ENCODE measurements at places on chromosomes 2 and 18.

DNA sequence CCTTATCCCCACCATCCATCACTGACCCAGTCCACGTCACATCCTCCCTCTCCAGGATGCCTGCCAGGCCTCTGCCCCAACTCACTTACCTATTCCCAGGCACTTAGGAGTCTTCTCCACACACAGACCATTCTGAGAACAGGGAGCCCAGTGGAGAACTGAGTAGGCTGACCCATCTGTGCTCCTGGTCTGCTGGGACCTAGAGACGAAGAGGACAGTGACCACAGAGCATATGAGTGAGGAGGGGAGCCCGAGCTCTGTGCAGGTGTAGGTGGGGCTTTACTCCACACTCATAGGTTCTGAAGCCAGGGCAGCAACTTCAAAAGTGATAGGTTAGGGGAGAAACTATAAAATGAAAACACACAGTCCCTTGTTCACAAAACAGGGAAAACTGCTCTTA lies 130.0 kb downstream of the NDUFA10 start:
- no peak for DNase-seq

DNA sequence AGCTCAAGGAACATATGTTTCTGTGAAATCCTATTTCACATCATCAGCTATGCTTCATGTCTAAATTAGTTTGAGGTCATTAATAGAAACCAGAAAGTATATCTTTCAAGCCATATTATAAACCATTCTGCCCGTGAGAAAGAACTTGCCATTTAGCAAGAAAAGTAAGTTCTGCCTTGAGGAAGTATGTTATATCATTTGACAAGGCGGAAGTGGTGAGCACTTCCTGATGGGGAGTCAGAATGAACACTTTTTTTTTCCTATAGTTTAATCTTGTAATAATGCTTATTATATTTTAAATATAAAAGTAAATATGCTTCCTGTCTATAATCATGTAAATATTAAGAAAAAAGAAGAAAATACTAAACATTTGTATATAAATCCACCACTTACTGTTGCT lies 39.3 kb upstream of the NRXN1 start:
- no peak for DNase-seq

DNA sequence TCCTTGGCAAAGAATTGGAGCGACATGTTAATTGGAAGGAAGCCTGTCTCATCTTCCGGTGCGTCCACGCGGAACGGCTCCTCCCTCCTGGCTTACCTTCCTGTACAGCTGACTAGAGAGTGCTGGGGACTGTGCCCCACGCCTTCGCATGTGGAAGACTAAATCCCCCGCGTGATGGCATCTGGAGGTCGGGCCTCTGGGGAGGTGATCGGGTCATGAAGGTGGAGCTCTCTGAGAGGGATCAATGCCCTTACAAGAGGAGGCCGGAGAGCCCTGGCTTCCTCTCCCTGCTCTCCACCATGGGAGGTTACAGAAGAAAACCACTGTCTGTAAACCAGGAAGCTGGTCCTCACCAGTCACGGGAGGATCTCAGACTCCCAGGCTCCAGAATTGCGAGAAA lies 104.1 kb upstream of the OTOS start:
- no peak for DNase-seq

DNA sequence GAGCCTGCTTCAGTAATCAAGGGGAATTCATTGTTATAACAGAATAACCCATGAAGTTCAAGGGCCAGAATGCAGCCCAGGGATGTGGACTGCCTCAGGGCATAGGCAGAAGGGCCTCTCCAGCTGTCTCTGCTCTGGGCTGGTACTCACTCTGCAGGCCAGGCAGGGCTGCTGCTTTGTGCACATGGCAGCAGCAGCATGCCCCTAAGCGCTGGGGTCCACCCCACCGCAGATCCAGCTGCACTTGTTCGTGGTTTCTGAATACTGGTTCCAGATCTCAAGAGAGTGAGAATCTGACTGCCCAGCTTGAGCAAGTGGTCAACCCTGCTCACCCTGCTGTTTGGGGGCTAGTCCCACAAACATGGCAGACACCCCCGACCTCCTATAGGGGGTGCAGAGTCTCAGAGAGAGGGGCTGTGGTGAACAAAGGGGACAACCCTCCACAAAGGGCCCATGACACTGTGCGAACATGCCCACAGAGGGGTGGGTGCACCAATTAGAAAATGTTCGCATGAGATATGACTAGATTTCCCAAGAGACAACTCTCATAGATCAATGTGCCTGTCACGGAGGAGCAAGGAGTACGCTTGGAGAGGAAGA lies 87.3 kb downstream of the ACTR3 start:
- DNase-seq = no peak

- peak; percentile 89 for DNase-seq
These were observed 590.8 kb upstream of the ID2 start for GRCh38 chr2:8090748-8091700.

DNA sequence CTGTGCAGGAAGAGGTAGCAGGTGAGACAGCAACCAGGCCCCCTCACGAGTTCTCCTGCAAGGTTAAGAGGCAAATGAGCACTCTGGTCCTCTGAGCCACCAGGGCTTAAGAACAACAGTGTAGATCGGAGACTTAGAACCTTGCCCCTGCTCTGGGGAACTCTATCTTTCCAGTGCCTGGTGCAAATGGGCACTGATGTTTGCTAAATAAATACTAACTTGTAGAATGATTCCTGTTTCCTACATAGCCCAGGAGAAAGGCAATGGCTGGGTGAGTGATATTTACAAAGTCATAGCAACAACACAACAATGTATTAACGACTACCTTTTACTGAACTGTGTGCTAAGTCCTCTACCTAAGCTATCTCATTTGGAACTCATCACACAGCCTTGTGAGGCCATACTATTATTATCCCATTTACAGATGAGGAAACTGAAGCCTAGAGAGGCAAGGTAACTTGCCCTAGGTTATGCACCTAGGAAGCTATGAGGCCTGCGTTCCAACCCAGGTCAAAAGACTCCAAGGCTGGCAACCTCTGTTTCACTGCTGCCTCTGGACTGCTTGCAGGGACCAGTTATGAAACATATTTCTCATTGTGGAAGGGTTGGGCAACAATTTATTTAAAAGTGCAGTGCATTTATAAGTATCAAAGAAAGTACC lies 4.3 kb downstream of the ATP8B1 start:
- DNase-seq = no peak

GRCh38 chr2:130837811-130838565 lies 1.3 kb downstream of the ARHGEF4 start:
- no peak for DNase-seq

- no peak for DNase-seq
These were observed 14.2 kb upstream of the CXCR4 start for GRCh38 chr2:136131961-136132824.

DNA sequence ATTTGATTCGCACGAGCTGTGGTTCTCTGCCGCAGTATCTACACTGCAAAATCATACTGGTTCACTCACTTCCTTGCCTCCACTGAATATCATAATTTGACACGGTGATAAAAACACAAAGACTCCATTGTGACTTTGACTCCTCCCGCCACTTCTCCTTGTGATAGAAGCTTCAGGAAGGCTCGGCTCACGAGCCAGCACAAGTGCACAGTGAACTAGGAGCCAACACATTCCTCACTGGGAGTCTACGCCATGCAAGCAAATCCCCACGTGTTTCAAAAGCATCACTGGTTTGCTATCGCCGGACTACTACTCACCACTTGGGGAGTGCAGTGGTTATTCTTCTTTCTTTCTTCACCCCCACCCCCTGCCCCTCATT lies 293.3 kb upstream of the PARD3B start:
- no peak for DNase-seq

DNA sequence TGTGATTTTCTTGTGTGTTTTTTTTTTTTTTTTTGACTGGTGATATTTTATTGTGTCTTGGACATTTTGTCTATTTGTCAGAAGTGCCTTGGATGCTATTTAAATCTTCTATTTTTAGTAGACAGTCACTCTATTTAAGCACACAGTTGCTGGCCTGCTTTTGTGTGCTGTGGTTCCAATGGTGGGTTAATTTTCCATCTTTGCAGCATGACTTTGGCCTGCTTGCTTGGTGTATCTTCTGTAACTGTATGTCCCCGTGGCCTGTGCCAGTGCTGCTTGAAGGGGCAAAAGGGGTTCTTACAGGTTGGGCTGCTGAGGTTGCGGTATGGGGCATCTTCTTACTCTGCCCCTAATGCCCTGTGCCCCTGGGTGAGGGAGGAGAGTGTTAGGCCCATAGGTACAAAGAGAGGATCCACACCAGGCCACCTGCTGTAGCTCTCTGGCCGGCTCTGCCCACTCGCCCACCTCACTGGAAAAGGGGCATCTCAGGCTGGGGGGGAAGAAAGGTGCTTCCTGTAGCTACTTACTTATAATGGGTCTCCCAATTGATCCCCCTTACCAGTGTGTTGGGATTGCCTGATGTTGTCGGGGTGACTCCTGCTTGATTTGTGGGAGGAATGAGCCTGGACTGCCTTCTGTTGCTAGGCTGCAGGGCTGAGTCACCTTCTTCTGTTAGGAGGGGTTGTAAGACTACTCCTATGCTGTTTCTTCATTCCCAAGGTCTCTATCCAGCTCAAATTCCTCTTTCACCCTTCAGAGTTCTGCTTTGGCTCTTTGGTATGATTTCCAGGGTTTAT lies 490.0 kb upstream of the HS6ST1 start:
- DNase-seq = peak; percentile 4

GRCh38 chr2:240392084-240392947 lies 43.1 kb upstream of the GPC1 start:
- DNase-seq = peak; percentile 56

GRCh38 chr2:36526226-36526625 lies 71.7 kb downstream of the FEZ2 start:
- DNase-seq = peak; percentile 59

- DNase-seq = no peak
These were observed 304.6 kb downstream of the ARHGAP15 start for GRCh38 chr2:143433840-143434239.

GRCh38 chr18:27823053-27823452 lies 353.9 kb downstream of the CDH2 start:
- DNase-seq = no peak

- peak; percentile 71 for DNase-seq
These were observed 30.1 kb upstream of the ZNF516 start for GRCh38 chr18:76524900-76525698.

GRCh38 chr2:196809260-196809659 lies at the start of gene C2orf66:
Gene C2orf66, minus strand, starts transcription at chr2:196809355. Its CDS starts 19 bp downstream, at chr2:196809336.
- DNase-seq = no peak

DNA sequence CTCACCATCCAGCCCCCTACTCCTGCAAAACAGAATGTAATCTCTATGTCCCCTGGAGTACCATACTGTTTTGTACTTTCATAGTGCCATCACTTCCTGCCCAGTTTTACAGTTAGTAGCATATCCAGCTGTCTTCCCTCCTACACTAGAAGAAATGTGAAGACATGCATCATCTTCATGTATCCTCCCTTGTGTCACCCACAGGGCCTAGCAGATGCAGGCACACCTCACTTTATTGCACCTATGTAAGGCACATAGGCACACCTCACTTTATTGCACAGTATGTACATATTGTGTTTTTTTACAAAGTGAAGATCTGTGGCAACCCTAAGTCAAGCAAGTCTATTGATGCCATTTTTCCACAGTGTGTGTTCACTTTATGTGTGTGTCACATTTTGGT lies 12.0 kb downstream of the DNAJC27 start:
- DNase-seq = no peak

DNA sequence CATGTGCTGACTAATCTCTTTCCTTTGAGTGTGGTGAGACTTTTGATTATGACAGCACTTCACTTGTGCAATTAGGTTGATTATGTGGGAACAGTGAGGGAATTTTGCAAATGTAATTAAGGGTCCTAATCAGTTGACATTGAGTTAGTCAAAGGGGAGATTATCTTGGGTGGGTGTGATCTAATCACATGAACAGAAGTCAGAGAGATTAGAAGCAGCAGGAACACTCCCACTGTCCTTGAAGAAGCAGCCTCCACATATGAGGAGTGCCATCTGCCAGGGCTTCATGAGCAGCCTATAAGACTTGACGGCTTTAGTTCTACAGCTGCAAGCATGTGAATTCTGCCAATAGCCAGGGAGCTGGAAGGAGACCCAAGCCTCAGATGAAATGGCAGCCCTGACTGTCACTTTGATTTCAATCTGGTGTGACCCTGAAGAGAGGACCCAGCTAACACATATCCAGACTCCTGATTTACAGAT lies 89.4 kb upstream of the APCDD1 start:
- DNase-seq = no peak

DNA sequence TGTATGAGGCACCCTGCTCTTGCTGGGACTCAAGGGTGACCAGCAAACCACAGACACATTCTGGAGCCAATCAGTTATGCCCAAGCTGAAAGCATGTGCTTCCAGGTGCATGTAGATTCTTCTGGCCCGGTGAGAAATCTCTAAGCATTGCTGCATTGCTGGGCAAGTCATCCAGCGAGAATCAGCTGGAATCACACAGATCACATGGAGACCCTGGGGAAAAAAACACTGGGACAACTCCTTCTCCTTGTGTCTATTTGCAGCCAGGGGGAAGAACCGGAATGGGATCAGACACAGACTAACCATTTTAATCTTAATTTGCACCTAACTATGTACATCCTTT lies 119.7 kb upstream of the KLF7 start:
- DNase-seq = no peak

GRCh38 chr2:111712361-111712760 lies 171.6 kb downstream of the ANAPC1 start:
- no peak for DNase-seq

Data from AG10803 (cell line).